ENCODE measurements at places on chromosomes 12 and 14.

GRCh38 chr14:100609941-100610391 is 22.7 kb upstream of the BEGAIN start:
- no peak for DNase-seq

DNA sequence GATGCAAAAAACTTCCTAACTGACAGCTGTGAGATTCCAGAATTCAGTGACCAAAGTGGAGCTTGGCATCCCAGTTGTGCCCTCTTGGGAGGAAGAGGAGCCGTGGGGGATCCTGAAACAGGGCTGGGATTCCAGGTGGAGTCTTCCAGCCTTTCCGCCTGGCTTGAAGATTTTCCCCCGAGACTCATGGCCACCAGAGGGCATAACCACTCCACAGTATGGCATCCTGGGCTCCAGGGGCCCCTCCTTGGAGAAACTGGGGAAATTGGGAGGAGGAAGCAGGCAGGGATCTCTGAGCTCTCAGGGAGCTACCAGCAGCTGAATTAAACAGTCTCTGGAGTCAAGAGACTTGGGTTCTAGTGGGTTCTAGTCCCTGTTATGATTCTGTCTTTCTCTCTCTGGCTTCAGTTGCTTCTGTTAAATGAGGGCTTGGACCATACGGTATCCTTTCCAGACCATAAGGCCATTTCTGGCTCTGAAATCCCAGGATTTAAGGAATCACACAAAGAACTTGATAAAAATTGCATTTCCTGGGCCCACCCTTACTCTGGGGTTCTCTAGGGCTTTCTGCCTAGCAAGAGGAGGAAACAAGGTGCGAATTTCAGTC is 2.6 kb upstream of the TAMALIN start:
- no peak for DNase-seq

DNA sequence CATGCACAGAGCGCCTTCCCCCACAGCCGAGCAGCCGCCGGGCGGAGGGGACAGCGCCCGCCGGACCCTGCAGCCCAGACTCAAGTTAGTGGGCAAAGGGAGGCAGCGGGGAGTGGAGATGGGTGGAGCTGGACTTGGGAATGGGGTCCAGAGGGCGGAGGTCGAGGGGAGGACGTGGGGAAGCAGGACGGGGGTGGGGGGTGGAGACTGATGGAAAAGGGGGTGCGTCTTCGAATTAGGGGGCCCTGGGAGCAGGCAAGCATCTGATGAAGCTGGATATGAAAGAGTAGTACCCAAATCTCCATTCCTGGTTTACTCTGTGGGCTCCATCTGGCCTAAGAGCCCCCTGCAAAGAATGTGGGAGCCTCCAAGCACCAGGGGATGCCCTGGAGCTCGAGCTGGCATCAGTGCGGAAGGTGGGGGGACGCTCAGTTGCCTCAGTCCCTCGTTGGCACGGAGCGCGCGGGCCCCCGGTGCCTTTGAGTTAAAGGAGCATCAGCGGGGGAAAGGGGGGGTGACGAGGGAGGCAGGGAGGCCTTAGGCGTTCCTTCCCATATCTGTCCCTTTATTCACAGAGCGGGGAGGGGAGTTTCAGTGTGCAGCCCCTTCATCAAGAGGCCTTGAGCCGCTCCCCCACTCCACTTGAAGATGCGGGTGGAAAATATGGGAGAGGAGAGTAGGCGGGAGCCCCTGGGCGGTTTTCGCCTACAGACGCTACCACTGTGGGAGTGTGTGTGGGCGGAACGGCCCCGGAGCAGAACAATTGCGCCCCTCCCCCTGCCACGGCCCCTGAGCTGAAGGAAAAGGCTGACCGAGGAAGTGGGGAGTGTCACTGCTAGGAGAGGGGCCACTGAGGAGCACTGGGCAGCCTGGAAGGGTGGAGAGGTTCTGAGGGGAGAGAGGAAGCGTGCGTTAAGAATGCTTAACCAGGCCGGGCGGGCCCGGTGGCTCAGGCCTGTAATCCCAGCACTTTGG is 644 bp downstream of the NAB2 start:
- peak; percentile 54 for DNase-seq

DNA sequence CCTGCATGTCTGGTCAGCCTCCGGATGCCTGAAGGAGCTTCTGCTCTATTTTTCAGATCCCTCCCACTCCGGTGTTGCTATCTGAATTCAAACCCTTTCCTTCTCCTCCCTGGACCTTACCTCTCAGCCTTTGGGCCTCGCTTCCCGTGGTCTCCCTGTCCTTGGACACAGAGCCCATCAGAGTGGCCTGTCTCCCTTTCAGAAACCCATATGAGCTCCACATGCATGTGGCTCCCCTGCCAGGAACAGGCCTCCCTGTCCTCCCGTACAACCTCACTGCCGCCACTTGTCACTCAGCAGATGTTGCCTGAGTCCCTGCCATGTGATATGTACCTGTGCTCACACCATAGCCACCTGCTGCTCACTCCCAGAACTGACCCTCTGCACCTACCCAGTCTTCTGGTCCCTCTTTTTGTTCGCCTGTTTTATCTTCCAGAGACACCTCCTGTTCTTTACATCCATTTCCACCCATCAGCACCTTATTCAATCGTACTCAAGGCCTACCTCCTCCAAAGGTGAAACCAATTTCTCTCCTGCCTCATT is 182.5 kb downstream of the ZFP36L1 start:
- no peak for DNase-seq

DNA sequence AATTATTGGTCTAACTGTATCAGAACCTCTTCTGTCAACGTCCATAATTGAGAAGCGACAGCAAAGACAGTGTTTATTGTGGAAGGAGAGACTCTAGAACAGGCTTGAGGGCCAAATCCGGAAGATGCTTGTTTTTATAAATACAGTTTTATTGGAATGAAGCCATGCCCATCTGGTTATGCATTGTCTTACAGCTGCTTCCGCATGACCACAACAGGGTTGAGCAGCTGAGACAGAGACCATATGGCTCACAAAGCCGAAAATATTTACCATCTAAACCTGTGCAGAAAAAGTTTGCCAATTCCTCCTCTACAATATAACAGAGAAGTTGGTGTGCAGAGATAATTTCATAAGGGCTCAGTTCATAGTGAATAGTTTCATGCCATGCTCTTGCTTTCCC is 24.5 kb downstream of the PRKAB1 start:
- no peak for DNase-seq

- no peak for DNase-seq
These were observed 93.7 kb downstream of the VCPKMT start for GRCh38 chr14:50022661-50023060.

GRCh38 chr12:102800565-102800964 is 116.5 kb downstream of the PAH start:
- no peak for DNase-seq

DNA sequence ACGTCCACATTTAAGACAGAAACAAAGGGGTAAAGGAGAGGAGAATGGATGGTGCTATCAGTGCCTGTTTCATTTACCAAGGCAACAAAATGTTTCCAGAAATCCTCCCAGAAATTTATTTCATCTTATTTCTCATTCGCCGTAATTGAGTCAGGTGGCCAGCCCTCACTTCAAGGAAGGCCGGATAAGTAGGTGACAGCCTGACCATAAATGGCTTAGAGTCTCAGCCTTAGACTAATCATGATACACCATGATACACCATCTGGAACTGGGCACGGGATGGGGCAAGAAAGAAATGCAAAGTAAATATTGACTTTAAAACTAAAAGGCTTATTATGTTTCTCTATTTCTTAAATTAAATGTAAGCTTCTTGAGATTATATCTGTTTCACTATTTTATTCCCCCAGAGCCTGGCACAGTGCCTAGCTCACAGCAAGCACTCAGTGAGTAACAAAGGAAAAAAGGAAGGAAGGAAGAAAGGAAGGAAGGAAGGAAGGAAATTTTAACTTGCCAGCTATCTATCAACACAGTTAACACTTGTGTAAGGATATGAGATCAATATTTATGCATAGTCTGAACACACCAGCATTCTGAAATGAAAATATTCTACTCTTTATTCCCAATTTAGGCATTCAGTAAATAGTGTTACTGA is 106.1 kb upstream of the FSCB start:
- DNase-seq = no peak

- no peak for DNase-seq
These were observed 104.3 kb upstream of the PPFIA2 start for GRCh38 chr12:81863406-81863805.

Measured in NCI-H2227 treated with DMSO at 0.1 percent for 48 hours (cell line).